CD8-positive, alpha-beta memory T cell (primary cell): ENCODE measurements at places on chromosomes 12 and 14. TPM values are rescaled to one million over a fixed set of nuclear protein-coding genes. Genes with fewer than 3 reads are reported as not detected.

The TAS2R10 gene
- total RNA-seq, result 0.28 TPM

The C12orf56 gene
- not detected for total RNA-seq

The ZCRB1 gene
- total RNA-seq, result 79.9 TPM

The HCAR3 gene
- total RNA-seq, result not detected

DNA sequence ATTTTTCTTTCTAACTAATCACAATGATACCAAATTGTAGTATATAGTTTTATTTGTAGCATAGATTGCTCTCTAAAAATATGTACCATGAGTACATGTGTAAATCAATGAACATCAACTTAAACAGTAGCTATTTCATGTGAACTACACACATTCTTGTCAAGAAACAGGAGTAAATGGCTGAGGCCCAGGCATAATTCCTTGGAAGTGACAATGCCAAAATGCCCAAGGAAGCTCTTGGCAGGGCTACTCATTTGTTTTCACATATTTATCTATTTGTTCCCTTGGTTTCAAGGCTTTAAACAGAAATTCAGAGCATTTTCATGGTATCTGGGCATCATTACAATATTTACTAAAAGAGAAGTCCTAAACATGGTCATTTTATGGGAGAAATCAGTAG, 165.7 kb downstream of the SLC16A7 start:
- no peak for DNase-seq

- peak; percentile 49 for DNase-seq
Measured at GRCh38 chr14:55129428-55130195, 560 bp downstream of the LGALS3 start.

GRCh38 chr12:25524366-25524765, 28.7 kb downstream of the LMNTD1 start:
- no peak for DNase-seq

DNA sequence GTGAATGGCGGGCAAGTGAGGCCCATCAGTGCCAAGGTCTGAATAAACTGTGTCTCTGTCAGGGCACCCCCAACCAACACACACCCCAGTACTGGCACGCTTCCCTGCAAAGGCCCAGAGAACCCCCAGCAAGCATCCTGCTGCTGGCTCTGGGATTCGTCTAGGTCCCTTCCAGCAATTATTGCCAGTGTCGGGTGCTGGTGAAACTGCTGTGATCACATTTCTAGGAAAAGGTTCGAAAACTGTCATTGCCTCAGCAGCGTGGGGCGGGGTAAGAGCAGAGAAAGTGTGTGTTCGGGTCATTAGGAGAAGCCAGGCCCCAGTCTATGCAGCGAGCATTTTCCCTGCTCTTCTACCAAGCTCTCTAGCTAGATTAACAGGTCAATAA, 2.5 kb downstream of the FAM222A start:
- no peak for DNase-seq

GRCh38 chr14:52960627-52961026, 9.8 kb upstream of the FERMT2 start:
- DNase-seq, result no peak

GRCh38 chr14:70152081-70152480, 36.7 kb downstream of the SLC8A3 start:
- DNase-seq, result no peak
